ENCODE measurements at places on chromosomes 2 and 18.

GRCh38 chr18:70535041-70535440, 246.2 kb downstream of the SOCS6 start:
- DNase-seq: no peak

GRCh38 chr18:28045176-28045810, 131.6 kb downstream of the CDH2 start:
- no peak for DNase-seq

GRCh38 chr2:69278366-69278765, 108.7 kb downstream of the GFPT1 start:
- no peak for DNase-seq

DNA sequence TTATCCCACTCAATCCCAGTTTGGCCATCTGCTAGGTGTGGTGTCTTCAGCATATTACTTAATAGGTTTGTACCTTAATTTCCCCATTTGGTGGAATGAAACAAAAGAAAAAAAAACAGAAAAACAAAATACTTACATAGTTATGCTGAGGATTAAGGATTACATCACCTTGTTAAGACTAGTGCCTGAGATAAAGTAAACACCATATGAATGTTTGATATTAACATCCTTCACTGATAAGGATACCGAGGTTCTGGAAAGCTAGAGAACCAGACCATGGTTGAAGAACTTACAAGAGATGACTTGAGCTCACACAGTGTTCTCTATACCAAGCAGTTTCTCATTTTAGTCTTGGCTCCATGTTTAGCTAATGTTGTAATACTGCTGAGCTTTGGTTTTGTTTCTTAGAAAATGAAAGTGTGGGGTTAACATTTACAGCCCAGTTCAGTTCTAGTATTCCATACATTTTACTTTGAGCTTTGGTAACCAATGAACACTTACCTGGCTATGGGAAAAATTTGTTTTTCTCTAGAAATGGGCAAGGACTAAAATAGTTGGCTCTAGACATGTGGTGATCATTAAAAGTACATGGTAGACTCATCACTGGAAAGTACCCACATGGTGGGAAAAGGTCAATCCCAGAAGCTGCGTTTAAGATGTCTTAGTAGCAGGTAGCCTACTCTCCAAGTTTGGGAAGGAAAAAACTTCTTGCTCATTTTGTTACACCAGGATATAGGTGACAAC, 5.8 kb upstream of the GPD2 start:
- DNase-seq: no peak

DNA sequence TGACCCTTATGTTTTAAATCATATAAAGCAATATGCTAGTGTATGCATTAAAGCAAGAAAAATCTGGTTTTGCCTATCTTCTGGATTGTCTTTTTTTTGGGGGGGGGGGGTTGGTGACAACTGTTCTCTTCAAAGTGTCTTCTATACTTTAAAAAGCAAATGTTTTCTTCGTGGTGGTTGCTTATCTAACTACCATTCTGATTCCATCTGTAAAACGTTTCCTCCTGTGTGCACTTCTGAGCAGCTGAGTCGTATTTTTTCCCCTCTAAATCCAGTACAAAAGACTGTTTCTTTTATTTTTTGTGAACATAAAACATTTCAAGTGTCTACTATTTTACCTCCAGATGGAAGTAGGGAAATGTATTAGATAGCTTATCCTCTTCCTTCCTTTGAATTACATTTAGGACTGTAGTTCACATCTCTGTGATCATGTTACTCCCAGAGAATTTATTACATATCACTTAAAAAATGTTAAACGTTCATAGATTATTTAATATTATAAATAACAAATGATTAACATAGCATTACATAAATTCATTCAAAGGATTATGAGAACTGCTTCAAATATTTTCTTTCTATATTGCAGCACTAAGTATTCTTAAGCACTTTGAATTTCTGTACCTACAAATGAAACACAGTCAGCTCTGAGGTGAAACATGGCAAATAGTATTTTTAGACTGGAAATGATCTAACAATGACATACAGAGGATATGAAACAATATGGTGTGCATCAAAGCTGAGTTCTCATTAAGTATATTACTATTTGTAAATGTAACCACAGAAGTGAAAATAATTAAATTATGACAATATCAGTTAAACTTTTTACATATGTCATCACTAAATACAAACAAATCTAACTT, 56.4 kb downstream of the SCN3A start:
- DNase-seq: no peak

- no peak for DNase-seq
These were observed 41.8 kb upstream of the HAAO start for GRCh38 chr2:42834161-42834560.

- no peak for DNase-seq
These were observed 186.9 kb downstream of the LDLRAD4 start for GRCh38 chr18:13405305-13406038.

GRCh38 chr18:47906408-47906807, 24.1 kb downstream of the SMAD2 start:
- DNase-seq: no peak

DNA sequence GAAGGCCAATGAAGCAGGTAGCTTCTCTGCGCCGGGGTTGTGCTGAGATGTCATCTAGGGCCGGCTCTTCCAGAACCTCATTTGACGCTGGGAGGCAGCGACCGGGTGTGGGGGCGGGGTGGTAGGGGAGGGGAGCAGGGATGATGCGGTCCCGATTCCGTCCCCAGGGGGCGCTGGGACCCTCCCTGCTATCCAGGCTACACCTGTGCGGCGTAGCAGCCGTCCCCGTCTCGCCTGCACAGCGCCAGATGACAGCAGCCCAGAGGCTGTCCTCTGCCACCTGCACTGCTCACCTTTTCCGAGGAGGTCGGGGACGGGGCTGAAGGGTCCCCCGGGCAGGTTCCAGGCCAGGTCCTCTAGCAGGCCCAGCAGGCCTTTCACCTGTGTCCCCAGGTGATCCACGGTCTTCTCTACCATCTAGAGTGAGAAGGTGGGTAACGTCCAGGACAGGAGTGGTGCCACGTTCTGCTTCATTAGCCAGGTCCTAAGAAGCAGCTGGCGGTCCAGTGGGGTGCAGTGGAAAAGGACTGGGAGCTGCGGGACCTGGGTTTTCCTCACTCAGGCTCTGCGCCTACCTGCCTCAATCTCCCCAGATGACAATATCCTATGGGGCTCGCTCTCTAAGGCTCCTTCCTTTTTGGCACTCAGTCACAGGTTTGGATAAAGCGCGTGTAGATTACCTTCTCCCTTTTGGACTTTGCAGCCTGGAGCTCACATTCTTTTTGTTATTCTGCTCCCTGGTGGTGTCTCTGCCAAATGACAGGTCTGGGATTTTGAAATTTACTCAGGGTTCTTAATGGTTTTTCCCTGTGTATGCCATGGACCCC, 56.0 kb upstream of the RAB6C start:
- no peak for DNase-seq

DNA sequence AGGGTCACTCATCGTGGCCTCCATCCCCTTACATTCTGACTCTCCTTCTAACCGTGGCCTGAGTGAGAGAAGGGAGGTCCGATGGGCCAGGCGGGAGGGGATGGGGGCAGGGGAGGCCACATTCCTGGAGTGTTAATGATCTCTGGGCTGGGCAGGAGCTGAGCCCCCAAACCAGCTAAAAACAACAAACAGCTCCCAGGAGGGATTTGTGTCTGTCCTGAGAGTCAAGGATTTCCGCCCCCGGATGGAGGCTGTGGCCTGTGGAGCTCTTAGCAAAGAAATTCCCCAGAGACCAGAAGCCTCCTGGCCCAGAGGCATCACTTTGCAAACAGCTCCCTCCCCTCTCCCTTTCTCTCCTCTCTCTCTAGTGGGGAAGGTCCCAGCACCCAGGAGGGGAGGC, 23.5 kb downstream of the EMX1 start:
- DNase-seq: no peak

GRCh38 chr2:241228081-241228859, 39.8 kb downstream of the ANO7 start:
- DNase-seq: no peak

DNA sequence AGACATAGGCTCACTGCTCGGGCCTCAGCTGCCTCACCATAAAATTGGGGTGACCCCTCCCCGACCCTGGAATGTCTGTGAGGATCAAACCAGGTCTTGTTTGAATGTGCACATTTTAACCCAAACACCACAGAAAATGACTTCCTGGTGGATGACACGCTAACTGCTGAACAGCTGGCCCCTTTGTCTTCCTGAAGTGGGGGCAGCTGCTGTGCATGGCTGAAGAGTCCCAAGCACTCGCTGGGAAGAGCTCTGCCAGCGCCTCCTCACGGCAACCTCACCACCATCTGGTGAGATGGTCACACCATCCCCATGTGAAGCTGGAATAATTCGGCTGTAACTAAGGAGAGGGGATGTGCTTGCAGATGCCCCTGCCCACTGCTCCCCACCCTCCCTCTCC, 34.0 kb downstream of the AQP12A start:
- no peak for DNase-seq

DNA sequence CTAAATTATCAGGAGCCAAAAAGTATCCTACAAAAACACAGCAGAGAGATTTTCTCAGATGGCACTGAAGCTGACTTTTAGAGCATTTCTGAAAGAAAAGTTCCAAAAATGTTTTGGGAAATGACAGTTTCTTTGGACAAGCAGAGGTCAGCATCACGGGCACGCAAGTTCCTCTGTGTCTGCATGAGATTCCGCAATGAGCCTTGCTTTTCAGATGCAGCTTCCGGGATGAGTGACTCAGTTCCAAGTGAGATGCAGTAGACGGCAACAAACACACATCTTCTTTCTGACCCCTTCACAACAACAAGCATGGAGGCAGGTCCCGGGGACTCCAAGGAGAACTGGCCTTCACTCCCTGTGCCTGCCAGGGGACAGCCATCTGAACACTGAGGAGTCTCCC, 76.6 kb downstream of the EIPR1 start:
- no peak for DNase-seq

GRCh38 chr2:144012304-144012703, 507.6 kb downstream of the ZEB2 start:
- no peak for DNase-seq
